ENCODE measurements at places on chromosomes 7 and 10.

GRCh38 chr7:101402081-101402779, 39.6 kb downstream of the COL26A1 start:
- DNase-seq = peak; percentile 47

- peak; percentile 91 for DNase-seq
Observed at GRCh38 chr7:30563326-30563942, 31.2 kb upstream of the GARS1 start.

- no peak for DNase-seq
Observed at GRCh38 chr7:45658716-45659495, 84.7 kb downstream of the ADCY1 start.

DNA sequence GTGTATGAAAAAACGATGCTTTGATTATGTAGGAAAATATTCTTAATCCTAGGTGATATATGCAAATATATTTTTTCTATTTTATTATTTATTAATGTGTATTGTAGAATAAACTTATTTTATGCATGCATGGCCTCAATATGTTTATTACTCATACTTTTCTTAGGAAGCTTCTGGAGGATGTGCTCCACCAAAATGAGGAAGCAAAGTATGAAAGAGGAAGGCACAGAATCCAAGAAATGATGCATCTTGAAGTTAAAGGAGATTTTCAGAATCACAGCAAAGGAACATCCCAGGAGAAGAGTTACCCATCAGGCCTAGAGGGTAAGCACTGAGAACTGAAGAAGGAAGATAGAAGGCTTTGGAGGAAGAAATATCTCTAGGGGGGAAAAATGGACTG, 35.0 kb upstream of the MRPS16 start:
- DNase-seq = no peak

DNA sequence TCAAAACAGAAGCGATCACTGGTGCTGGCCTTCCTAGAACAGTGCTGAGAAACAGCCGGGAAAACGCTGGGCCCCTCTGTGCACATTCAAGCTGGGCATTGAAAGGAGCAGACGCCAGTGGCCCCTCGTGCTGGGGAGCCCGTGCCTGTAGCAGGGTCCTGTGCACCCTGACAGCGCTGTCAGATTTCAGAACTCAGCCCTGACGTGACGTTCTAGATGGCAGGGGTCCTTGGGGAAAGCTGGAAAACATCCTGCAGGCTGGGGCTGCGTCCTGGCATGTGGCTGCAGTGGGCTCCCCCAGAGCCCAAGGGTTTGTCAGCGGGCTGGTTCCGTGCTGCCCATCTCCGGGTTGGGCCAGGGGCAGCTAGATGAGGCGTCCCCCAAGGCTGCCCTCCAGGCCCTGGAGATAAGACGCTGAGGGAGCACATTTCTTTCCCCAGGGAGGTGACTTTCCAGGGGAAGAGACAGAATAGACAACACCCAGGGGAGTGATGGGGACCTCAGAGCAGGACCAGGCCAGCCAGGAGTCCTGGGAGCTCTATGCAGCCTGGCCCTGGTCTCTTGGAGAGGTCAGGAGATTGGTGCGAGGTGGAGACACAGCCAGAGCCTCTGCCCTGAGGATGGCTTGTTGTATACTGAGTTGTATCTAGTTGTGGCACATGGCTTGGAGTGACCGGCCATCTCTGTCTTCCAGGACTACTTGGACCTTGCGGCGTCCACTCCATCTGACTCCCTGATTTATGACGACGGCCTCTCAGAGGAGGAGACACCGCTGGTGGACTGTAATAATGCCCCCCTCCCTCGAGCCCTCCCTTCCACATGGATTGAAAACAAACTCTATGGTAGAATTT, 12.1 kb upstream of the CSGALNACT2 start:
- no peak for DNase-seq

DNA sequence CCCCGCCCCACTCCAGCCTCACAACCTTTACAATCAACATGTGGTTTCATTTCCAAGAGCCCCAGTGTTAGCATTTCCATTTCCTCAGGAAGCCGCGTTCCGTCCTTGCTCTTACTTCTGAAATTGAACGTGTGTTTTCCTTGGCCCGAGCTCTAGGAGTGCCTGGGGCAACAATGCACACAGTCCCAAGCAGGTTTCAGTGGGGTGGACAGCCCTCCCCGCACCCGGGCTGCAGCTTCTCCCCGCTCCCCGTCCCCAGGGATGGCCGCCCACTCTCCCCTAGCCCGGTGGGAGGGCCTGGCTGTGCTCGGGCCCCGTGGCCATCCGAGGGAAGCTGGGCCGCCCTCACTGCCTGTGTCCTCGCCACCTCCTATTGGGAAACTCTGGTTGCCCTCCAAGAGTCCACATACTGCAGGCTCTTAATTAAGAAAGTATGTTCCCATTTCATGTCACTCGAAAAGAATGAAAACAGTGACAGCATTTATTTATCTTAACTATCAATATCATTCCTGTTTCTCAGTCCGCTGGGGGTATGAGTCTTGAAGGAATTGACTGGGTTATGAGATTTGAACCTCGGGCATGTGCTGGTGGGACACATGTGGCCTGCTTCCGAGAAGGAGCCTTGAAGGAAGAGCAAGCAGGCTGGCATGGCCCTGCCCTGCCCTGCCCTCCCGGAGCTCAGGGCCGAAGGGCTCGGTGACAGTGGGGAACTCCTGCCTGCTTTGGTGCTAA, 163.8 kb downstream of the GRK5 start:
- no peak for DNase-seq

DNA sequence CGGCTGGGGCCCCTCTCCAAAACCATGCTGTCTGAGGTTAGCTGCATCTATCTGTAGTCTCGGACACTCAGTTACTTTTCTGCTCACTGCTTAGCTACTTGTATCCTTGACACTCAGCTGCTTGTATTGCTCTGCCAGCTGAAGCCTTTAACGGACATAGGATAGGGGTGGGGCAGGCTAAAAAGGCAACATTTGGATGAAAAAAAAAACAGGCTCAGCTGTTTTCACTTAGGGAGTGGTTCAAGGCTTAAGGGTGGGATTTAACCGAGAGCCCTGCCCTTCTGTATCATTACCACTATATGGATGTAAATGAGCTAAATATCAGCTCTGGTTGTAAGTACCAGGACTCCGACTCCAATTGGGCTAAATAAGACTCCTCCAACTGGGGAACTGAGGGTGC, 28.6 kb downstream of the LSMEM1 start:
- DNase-seq = no peak

Measured in HT1080 (cell line).